ENCODE measurements at places on chromosomes 16 and 17. TPM values are rescaled to one million over a fixed set of nuclear protein-coding genes. Genes with fewer than 3 reads are reported as not detected.

- no peak for DNase-seq
Measured at GRCh38 chr17:69967910-69968411, 107.1 kb upstream of the KCNJ16 start.

DNA sequence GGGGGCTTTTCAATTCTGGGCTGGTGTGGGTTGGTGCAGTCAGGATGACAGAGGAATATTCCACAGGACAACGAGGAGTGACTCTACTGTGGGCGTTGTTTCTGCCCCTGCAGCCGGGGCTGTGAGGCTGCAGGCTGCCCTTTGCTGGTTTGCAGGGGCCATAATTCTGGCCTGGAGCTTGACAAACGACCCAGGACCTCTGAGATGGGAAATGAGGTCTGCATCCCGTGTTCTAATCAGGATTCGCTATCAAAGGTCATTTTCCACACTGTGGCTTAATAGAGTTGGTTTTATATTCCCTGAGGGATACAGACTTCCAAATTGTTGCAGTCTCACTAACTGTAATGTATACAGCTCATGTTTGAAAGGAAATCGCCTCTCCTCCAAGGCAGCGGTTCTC is 180.9 kb downstream of the RPTOR start:
- peak; percentile 11 for DNase-seq

JPH3 gene
- 3.1 TPM for total RNA-seq

ALOX15 gene
- total RNA-seq, result not detected

GRCh38 chr16:4179020-4179419 is 62.8 kb upstream of the ADCY9 start:
- DNase-seq, result peak; percentile 52

NT5C gene
- 47.7 TPM for total RNA-seq

GRCh38 chr17:49581648-49581998 is 6.0 kb downstream of the NXPH3 start:
- DNase-seq, result no peak

GRCh38 chr17:78986649-78987328 is 7.1 kb upstream of the LGALS3BP start:
- peak; percentile 53 for DNase-seq

CACNG3 gene
- total RNA-seq, result not detected

C17orf113 gene
- 1.2 TPM for total RNA-seq

DNA sequence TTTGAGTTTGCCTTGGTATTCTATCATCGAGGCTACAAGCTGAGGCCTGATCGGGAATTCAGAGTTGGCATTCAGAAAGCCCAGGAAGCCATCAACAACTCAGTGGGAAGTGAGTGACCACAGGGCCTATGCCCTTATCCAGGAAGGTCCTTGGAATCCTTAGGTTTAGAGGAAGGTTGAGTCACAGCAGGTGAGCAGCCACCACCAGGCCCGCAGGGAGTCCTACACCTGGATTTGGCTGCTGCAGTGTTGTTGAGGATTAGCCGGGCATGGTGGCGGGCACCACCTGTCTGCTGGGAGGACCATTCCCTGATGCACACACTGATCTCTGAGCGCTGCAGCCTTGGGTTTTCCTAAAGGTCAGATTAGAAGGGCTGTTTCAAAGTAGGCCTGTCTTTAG is 5.2 kb downstream of the ODAD4 start:
- no peak for DNase-seq
